ENCODE measurements at places on chromosomes 3 and 15.

GRCh38 chr3:94184781-94185180 lies 121.9 kb downstream of the NSUN3 start:
- DNase-seq: no peak

DNA sequence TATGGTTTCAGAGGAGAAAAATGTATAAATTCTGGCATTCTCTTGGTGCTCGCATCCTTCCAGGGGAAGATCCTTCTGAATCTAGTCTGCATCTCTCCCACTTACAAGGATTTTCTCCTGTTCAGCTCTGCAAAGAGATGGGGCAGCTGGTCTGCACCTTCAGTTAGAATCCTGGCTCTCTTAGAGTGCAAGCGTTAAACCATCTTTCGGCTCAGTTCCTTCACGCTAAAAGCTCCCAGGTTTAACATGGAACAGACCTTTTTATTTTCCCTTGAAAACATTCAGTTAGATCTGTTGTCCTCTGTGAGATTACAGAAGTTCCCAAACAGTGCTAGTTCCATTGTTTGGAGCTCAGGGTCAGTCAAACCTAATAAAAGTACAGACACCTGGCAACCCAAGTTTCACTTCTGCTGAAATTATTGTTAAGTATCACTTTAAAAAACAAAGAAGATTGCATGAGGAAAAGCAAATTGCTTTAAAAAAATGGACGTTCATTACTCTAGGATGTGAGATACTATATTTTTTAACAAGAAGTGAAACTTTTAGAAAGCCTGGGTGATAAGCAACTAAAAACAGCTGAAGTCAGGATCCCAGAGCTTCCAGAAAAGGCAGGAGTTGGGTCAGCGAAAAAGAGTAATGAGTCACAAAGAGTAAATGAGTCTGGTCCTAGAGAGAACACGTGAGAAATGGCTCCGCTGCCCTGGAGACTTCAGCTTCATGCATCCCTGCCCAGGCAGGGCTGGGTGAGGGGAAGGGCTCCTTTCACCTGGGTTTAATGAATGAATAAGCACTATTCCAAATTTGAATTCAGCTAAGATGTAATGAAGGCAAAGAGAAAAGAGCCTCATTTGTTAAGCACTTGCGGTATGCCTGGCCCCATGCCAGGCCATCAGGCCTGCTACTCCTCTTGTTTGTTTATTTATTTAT lies 63.3 kb downstream of the ABTB1 start:
- no peak for DNase-seq

DNA sequence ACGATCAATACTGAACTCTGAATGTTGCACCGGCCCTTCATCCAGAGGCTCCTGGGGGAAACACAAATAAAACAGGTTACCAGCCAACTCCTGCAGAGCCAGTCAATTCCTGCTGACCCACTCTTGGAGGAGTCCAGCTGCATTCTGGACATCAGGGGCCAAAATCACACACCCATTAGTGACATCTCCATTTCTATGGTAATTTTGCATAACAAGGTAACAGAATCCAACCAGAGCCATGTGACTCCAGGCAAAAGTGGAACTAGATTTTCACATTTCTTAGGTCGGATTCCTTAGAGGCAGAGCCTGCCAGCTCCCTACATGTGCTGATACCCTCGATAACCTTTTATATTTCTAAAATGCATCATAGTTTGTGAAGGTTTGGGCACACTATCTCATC lies 119.2 kb upstream of the CTNNB1 start:
- no peak for DNase-seq

DNA sequence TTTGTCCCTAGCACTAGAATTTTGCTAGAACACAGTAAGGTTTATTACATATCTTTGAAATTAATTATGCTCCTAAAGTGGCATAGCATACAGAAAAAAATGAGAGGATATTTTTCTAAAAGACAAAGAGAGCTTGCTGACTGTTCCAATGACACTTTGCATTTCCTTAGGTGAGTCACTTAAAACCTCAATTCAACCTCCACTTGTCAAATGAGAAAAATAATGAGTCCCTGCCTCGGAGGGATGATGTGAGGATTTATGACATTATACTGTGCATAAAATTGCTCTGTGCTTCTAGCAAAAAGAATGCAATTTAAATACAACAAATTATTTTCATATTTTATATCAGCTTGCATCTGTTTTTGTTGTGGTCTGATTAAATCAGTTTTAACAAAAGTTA lies 1417.0 kb upstream of the ALCAM start:
- DNase-seq: no peak

DNA sequence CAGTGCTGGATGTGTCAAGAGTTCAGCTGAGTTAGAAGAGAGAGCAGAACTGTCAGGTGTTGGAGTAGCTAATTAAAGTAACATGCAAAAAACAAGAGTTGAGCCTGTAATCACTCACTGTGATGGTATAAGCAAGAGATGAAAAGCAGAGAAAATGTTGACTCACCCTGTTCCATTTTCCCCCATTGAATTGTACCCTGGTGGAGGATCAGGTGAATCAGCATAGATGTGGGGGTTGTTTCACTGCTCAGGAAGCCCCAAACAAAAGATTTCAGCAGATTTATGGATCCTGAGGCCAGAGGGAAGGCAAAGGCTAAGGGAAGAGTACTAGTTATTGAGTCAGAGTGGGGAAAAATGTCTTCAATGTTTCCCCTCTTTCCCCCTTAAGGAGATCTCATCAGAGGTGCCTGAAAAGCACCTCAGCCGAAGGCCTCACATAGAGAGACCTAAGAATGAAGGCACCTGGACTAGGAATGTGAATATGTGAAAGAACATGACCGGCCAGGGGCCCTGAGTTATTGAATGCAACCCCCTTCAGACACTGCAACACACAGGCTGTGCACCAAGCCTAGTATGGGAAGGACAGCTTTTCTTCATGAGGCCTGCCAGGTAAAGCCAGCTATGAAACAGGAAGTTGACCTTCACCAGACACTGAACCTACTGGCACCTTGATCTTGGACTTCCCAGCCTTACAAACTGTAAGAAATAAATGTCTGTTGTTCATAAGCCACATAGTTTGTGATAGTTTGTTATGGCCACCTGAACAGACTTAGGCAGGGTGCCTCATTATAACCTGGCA lies 90.1 kb downstream of the TMCO5A start:
- no peak for DNase-seq

All from NCI-H187 (cell line).